Hepatocyte (in vitro differentiated cells): ENCODE measurements at places on chromosomes 2 and 18. TPM values are rescaled to one million over a fixed set of nuclear protein-coding genes. Genes with fewer than 3 reads are reported as not detected.

The GAREM2 gene
- total RNA-seq = 4.7 TPM in 2 replicates

DNA sequence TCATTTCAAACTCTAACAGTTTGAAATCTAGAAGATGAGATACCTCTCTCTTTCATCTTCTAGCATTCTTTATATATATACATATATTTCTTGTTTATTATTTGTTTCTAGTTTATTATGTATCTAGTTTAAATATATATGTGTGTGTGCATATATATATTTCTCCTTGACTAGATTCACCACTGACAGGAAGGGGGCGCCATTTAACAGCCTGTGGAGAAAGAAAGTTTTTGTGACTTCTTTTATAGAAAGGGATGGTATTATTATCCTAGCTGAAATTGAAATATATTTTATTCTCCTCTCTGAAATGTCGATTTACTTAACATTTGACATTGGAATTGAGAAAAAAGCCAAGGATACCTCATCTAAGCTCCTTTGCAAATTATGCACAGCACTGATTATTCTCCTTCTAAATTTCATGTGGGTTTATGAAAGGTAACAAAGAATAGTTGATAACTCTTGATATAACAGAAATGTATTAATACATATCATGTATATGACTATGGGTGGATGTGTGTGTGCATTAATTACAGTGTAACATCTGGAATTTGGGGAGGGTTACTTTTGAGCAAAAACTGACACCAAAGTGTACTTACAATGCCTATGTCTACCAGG lies 160.7 kb upstream of the NT5C1B start:
- DNase-seq = peak; percentile 77

The LHCGR gene
- not detected in 2 replicates for total RNA-seq

The REG3A gene
- 1.2 and 1.6 TPM in 2 replicates for total RNA-seq

GRCh38 chr2:30869988-30870387 lies 62.7 kb upstream of the CAPN13 start:
- no peak for DNase-seq

DNA sequence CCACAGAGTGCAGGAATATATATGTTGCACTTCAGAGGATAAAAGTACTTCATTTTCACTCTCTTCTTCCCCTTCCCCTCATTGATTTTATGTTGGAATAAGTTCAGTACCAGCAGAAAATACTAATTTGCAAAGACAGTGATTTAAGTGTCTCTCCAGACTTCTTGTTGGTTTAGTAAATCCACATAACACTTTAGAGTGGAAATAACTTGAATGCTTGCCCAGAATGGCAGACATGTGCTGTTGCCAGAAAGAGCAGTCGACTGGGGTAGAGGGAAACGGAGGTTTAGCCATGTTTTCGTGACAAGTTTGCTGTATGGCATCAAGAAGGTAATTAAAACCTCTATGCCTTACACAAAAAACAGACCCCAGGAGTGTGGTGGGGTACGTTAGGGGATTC lies 246.0 kb upstream of the CXCR4 start:
- no peak for DNase-seq

The AMMECR1L gene
- total RNA-seq = 10.1 and 14.7 TPM in 2 replicates
